ENCODE measurements at places on chromosomes 5 and 9. TPM values are rescaled to one million over a fixed set of nuclear protein-coding genes. Genes with fewer than 3 reads are reported as not detected.

OR1J2 gene
- total RNA-seq, result not detected

SOX30 gene
- total RNA-seq, result not detected

HMMR gene
- total RNA-seq, result 21.5 TPM

SET gene
- 401 TPM for total RNA-seq

PCDHAC1 gene
- 1.8 TPM for total RNA-seq

BARHL1 gene
- total RNA-seq, result not detected

All from A549 treated with Hydrocortisone at 1 μM for 4 hours (cell line).